ENCODE measurements at places on chromosomes 11 and 22.

DNA sequence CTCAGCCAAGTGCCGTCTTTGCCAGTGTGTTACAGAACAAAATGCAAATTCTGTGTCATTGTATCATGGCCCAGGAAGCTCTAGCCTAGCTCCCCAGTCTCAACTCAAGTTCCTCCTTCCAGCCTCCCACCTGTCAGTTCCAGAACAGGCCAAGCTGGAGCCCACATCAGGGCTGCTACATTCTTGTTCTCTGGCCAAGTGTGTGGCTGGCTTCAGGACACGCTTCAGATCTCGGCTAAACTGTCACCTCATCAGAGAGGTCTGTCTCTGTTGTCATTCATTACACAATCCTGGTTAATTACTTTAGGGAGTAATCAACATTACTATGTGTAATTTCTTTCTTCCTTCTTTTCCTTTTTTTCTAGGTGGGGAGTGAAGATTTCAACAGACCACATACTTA, 347.0 kb upstream of the SYN3 start:
- no peak for DNase-seq

DNA sequence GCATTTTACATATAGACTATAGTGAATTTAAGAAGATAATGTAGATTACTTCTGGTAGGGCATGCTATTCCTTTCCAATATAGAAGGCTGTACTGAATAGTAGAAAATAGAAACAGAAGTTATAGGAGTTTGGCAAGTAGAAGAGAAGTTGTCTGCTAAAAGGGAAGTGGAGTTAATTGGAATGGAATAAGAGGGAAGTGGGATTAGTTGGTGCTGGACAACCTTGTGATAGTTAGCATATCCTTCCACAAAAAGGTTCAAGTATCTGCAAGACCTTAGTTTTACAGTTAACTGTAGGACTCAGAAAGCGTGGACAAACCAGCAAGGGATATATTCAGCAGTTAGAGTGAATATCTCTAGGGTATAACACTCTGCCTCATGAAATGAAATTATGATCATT, 185.5 kb downstream of the SWAP70 start:
- no peak for DNase-seq

DNA sequence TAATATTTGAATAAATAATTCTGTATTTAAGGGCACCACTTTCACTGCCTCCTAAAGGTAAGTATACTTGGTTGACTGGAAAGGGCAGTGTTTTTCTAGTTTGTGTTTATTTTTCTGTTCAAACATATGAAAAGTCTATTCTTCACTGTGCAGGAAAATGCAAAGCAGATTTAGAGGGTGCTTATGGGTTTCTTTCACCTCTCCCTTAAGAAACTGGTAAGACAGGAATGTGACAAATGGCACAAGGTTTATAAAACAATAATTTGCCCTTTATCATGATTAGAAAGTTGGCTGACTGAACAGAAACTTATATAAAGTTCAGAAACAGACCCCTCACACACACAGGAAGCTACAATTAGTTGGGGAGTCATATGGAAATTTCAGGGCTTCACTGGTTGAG, 60.6 kb downstream of the PLEKHA7 start:
- no peak for DNase-seq

DNA sequence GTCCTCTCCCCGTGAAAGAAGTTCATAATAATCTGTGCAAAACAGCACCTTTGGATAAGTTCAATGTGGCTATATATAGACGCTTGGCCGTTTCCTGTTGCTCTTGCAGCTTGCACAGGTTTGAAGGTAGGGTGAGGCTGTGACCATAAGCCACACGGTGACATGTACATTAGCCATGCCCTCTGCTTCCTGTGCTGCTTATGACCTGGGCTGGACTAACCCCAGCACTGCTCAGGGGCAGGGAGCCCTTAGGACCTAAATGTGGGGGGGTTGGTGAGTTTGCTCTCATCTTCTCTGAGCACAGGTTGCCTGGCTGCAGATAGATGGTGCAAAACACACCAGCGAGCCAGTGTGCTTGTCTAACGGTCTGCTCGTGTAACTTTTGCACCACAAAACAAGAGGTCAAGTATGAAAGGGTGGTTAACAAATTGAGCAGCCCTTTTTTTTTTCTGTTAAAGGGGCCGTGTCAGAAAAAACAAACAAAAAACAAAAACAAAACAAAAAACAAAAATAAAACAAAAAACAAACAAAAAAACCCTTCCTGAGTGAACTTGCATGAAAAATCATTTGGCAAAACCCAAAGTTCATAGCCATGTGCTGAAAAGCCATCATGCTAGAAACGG, 37.3 kb downstream of the FLI1 start:
- DNase-seq, result no peak

- DNase-seq, result no peak
These were observed 39.7 kb downstream of the CALCA start for GRCh38 chr11:14932447-14932846.

- no peak for DNase-seq
These were observed 13.1 kb upstream of the YAP1 start for GRCh38 chr11:102097186-102097585.

GRCh38 chr11:73466643-73467042, 90.4 kb downstream of the RELT start:
- DNase-seq, result no peak

DNA sequence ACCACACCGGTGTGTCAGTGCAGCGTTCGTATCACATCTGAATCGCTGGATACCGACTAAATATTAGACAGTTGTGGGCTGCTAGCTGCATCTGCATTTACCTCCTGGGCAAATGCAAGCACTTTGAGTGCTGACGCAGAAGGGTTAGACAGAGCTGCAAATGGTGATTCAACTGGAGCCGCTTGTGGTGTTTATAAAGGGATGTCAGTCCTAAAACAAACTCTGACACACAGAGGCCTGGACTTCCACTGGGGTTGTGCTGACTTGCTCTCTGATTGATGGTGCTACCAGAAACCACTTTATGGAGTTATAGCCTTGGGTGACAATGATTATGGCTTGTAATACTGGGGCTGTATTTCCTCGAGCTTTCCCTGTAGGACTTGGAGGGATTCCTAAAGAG, 374.4 kb downstream of the NTM start:
- no peak for DNase-seq

DNA sequence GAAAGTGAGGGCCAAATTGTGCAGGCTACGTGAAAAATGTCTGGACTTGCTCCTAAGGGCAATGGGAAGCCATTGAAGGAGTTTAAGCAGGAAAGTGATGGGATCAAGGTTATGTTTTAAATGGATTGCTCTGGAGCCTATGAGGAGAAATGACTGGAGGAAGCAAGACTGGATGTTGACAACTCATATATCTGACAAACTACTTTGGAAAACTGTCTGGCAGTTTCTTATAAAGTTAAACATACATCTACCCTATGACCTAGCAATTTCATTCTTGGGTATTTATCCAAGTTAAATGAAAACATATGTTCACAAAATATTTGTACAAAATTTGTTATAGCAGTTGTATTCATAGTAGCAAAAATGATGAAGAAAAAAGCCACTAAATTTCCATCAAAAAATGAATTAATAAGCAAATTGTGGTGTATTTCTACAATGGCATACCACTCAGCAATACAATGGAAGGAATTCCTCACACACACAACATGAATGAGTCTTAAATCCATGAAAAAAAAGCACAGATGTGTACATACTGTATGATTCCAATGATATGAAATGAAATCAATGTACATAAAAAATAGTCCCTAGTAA, 24.1 kb downstream of the FZD4 start:
- DNase-seq, result no peak

All from stimulated activated CD4-positive, alpha-beta T cell treated with anti-CD3 and anti-CD28 coated beads, Interleukin-1b, Interleukin-23, amount 100 ng/mL, for 48 hours (primary cell).